Stimulated activated CD8-positive, alpha-beta memory T cell treated with anti-CD3 and anti-CD28 coated beads, Interleukin-15, amount 100 ng/mL, for 48 hours (primary cell): ENCODE measurements at places on chromosomes 7 and 10.

- DNase-seq: no peak
These were observed 633.5 kb upstream of the ANKRD30A start for GRCh38 chr10:36491926-36492325.

DNA sequence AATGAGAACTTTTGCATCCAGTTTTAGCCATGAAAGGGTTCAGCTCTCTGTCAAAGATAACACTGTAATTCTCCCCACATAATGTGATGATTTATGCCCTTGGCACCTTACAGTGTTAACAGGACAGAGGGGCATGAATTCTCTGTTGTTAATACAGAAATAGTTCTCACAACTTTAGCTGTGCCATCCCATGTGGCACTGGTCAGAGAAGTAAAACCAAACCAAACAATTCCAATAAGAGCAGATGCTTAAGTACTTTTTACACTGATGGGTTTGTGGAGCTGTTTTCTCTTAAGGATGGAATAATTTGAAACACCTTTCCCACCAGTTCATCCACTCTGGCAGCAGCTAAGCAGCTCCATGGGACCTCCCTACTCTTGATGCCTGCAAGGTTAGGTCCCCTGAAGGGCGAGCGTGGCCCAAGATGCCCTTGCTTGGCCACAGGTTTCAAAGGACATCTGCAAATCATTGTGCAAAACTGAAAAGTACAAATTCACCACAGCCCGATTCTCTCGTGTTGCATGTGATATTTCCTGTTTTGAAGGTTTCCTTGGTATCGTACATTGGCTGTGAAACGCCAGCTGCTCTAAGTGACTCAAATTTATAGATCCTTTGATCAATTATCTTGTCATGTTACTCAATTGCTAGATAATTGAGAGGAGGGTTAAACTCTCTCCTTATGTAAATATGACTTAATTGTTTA, 82.5 kb upstream of the CREB5 start:
- no peak for DNase-seq

DNA sequence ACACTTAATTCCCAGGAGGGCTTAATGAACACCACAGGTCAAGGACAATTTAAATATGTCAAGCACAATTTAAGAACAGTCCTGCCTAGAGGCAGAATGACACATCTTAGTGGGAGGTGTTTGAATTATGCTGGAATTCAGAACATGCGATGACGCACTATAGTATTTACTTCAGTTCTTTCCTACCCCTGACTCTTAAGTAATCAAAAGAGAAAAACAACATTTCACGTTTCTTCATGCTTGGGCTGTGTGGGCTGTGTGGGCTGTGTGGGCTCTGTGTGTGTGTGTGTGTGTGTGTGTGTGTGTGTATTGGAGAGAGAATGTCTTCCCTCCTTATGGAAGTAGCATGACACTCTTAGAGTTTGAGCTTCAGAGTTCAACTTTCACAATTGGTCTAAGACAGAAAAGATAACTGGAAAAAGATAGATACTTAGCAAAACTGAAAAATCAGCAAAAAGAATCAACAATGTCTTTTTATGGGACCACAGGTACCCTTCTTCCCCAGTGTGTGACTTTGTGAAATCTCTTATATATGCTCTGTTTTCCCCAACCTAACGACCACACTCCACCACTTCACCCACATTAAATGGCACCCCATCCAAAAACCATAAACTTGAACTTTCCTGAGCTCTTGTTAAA, 33.7 kb upstream of the CABCOCO1 start:
- DNase-seq: no peak

GRCh38 chr7:140688341-140688740, 8.2 kb upstream of the NDUFB2 start:
- no peak for DNase-seq

- no peak for DNase-seq
These were observed 1.3 kb downstream of the INPP5A start for GRCh38 chr10:132538790-132539421.

DNA sequence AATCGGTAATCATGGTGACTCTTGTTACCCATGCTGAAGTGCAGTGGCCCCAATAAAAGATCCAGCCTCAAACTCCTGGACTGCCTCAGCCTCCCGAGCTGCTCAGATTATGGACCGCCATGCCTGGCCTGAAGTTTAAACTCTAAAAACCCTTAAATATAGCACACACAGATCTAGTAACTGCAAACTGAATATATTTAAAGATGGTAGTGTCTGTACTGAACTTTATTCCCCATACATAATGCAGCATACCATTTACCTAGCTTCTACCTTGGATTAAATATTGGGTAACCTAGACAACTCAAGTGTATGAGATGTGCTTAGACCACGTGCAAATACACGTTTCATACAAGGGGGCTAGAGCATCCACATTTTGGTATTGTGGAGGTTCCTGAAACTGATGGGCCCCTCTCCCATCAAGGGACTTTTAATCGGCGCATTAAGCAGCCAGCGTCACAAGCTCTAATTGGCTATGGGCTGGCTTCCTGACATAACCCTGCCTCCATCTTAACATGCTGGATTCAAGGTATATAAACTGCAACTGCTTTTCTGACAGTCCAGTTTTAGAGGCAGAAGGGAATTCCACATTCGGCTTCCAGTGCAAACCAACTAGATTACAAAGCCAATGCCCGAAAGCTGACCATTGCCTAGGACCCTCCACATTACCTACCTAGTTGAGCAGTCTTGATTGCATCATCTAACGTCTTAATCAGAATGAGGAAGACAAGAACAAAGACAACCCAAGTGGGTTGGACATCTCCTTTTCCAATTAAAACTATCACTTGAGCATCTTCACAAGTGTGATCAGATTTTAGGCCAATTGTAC, 13.0 kb downstream of the HNRNPA2B1 start:
- DNase-seq: no peak

DNA sequence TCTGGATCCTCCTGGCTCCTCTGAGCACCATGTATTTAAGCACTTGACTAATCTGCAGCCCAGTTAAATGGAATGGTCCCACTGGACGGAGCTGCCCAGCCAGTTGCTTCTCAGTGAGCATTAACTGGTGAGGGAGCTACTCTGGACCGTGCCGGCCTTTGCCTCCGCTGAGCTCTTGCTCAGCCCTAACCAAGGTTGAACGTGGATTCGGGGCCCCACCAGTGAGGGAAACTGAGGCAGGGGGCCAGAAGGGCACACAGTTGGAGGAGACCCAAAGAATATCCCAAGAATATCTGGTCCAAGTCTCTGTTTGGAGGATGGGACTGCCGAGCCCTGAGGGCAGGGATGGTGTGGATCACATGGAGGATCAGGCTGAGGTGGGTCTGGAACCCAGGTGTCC, 13.7 kb downstream of the ADCYAP1R1 start:
- DNase-seq: no peak

DNA sequence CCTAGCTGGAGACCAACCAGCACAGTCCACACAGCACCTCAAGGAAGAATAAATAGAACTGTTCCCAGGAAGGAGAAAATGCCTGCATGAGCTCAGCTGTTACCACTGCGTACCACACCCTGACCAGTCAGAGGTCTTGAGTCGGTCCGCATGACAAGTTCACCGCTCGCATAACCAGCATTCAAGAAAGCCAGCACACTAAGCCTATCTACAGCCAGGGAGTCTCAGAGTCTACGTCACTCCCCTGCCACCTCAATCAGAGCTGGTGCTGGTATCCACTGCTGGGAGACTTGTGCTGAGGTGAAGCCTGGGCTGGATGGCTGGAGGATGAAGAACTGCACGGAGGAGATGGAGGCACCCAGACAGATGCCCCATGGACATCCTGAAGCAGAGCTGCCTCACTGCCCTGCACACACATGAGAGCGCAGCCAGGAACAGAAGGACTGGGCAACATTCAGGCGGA, 19.6 kb downstream of the AKR1C1 start:
- no peak for DNase-seq

DNA sequence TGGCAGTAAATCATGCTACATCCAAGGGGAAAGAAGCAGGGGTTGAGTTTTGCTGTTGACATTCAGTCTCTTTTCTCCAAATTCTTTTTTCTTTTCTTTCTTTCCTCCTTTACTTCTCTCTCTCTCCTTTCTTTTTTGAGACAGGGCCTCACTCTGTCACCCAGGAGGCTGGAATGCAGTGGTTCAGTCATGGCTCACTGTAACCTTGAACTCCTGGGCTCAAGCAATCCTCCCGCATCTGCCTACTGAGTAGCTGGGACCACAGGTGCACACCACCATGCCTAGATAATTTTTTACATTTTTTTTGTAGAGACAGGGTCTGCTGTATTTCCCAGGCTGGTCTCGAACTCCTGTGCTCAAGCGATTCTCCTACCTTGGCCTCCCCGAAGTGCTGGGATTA, 35.2 kb downstream of the SBDS start:
- no peak for DNase-seq

DNA sequence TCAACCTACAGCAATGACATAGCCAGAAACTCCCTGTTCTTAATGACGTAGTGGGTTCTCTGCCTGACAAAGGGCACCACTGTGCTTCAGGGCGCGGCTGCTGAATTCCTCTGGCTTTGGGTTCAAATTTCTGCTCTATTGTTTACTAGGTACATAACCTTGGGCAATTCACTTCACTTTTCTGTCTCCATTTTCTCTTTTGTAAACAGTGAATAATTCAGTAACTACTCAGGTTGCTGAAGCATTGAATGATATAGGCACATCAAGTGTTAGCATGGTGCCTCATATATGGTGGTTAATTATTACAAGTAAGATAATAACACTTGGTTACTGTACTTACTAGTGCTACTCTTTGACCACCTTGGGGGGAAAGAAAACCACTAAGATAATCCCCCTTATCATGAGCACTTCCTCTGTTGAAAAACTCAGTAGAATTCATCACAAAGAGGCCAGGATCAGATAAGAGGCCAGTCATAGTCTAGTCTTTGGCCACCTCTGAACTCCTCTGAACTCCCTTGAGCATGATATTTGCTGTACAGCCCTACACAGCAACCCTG, 92.0 kb upstream of the AHR start:
- DNase-seq: no peak

DNA sequence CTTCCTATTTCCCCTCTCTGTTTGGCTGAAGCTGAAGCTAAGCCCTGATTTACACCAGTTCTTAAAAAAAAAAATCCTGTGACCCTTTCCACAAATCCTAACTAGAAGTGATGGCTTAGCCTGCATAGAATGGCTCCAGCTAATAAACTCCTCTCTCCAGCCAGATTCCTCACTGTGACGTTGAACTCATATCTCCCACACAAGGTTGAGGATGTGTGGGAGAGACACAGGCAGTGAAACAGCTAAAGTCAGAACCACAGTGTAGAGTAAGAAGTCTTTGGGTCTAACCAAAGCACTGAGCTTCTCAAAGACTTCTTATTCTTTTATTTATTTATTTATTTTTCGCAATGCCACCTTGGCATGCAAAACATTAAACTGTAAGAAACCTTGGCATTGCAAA, 268.3 kb downstream of the SNX13 start:
- no peak for DNase-seq

DNA sequence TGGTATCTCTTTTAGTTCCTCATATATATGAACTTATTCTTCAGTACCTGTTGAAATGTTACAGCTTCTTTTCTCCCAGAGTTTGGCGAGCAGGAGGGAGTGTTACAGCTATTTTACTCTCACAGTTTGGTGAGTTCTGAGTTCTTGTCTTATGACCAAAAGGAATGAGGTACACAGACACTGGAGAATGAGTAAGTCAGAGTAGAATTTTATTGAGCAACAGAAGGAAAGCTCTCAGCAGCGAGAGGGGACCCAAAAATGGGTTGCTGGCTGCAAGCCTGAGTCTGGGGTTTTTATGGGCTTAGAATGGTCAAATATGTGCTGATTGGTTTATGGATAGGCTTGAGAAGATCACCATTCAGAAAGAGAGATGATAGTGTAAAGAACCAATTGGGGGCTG, 175.2 kb downstream of the CDK14 start:
- no peak for DNase-seq

GRCh38 chr7:152968514-152968913, 209.0 kb downstream of the ACTR3B start:
- no peak for DNase-seq

- no peak for DNase-seq
These were observed 899.1 kb upstream of the AUTS2 start for GRCh38 chr7:68699090-68699711.

DNA sequence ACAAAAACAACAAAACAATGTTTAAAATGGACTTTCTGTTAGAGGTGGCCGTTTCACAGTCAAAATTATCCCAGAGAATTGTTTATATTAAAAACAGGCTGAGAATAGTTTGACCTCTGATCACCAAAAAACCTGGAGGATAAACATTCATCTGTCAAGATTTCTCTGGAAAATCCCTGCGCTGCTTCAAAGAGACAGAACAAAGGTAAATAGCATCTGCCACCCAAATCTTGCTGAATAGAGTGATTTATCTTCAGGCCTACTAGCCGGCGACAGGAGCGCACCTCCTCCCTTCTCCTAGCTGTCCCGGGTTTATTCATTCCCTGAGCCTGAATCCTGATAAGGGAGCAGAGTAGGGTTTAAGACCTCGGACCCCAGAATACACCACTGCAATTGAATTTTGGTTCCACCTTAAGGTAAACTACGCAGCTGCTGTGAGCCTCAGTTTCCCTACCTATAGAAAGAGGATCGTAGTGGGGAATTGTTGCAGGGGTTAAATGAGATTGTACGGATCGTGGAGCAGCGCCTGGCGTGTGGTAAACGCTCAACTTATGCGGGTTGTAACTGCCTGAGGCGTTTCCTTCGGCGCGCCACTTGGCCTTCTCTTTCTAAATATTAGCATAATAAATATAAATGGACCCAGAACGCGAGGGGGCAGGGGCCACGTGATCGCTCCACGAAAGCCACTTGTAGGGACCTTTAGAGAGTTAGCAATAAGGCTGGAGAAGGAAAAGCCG, 498 bp upstream of the ST7 start:
- no peak for DNase-seq

GRCh38 chr10:88960802-88961201, 8.2 kb upstream of the ACTA2 start:
- DNase-seq: no peak

GRCh38 chr10:133050371-133050770, 37.4 kb upstream of the ADGRA1 start:
- DNase-seq: no peak

DNA sequence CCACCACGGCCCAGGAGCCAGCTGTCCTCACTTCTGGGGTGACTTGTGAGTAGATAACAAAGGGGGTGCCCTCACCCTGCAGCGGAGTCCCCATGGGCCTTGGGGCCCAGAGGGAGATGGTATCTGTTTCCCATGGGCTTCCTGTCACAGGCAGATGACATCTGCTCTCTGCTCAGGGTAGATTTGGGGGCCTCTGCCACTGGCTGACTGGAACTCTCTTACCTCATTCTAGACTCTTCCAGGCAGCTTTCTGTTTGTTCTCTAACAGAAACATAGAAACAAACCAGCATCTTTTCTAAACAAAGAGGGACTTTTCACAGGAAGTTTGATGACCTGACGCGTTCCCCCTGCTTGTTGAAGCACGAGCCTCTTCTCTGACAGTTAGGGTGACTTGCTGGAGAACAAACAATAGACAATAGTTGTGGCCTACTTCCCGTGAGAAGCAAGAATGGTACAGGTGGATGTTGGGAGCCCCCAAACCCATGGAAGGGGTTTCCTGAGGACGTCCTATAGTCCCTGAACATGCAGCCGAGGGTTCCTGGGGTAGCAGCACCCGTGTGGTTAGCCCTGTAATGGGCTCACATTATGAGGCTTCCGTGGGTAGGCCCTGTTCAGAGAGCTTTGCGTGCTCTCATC, 61.6 kb downstream of the GRK5 start:
- DNase-seq: peak; percentile 56

DNA sequence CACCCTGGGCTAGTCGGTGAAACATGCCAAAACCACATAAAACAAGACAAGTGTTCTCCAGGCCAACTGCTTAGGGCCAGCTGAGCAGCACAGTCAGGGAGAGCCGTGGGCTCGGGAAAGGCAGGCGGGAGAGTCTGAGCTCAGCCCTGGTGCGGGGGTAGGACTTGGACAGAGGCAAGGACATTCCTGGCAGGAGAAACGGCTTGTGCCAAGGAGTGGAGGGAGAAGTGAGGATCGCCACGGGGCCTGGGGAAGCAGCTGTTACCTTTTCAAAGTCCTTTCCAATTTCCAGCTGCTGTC, 4.2 kb downstream of the ELN start:
- no peak for DNase-seq
